ENCODE measurements at places on chromosomes 5 and 9.

DNA sequence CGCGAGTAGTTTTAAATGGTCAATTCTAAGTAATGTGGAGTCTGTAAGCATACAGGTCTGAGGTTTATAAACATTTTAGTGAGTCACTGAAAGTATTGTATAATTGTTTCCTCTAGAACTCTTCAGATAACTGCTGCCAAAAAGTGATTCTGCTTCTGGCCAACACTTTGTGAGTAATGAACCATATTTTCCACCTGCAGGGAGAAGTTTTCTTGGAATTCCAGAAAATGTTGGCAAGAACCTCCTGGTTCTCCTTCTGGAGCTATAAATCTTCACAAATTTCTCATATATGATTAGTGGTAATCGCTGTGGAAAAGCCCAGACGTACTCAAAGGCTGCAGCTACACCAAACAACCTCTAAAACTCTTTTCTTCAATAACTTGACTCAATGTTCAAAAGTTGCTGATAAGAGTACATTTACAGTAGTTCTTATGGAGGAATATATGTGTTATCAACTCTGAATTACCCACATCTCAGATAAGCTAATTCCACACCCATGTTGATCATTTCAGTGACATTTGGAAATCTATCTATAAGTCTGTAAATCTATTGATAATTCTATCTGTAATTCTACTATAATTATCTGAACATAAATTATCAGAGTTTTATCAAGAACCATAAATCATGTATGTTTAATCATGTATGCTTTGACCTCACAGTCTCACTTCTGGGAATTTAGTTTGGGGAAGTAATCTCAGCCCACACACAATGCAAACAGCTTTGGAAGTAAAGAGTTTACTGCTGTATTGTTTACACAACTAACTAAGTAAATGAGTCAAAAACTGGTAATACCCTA, 74.1 kb downstream of the FNBP1 start:
- peak; percentile 75 for DNase-seq

DNA sequence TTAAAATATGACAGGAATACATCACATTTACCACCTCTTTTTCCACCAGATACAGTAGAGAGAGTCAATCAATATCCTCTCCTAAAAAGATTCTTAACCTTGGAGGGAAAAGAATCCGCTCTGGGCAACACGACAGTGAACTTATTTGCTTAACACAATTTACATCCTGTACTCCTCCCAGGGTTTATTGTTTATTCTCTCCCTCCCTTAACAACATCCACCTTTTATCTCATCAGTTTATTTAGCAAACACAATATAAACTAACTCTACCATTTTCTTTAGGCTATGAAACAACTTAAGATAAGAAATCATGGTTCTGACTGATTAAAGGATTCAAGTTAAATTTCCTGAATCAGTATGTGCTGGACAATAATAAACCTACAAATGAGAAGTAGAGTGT, 50.9 kb downstream of the CERT1 start:
- DNase-seq = no peak

DNA sequence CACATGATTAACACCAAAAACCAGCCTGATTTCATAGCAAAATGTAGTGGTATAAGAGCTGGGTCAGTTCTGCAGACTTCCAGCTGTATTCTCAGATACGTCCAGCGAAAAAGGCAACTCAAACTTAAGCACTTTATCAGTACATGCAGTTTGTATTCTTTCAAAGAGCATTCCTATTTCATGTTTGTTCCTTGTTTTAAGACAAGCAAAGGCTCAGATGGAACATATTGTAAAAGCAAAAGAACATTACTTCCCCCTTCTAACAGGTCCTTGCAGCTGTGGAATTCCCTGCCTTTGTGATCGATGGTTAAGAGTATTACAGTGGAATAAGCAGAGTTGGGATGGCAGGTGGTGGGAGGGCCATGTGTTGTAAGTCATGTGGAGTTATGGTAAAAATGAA, 86.3 kb upstream of the GRHPR start:
- no peak for DNase-seq

DNA sequence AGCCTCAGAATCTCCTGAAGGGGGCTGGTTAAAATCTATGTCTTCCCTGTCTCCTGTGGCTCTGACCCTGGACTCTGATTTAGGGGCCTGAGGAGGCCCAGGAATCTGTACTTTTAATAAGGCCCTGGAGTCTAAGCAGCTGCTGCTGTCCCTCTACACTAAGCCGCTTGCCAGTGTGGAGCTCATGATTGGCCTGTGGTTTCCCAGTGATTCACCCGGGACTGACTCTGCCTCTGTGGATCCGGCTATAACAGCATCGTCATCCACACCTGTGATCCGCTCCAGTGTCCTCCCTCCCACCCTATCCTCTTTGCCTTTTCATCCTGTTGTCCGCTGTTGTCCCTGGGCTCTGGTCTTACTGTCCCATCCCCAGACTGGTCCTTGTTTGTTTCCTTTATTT, 3.7 kb downstream of the SLC31A2 start:
- peak; percentile 64 for DNase-seq

DNA sequence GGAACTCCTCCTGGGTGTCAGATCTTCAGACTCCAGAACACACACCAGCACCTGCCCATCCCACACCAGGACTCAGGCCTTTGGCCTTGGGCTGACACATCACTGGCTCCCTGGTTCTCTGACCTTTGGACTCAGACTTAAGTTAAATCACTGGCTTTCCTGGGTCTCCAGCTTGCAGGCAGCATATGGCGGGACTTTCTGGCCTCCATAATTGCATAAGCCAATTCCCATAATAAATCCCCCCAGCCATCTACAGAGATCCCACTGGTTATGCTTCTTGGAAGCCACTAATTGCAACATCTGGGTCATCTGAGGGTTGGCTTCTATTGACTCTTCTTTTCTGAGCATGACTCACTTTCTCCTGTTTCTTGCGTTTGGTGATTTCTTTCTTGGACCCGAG, 80.3 kb upstream of the SARDH start:
- peak; percentile 52 for DNase-seq

DNA sequence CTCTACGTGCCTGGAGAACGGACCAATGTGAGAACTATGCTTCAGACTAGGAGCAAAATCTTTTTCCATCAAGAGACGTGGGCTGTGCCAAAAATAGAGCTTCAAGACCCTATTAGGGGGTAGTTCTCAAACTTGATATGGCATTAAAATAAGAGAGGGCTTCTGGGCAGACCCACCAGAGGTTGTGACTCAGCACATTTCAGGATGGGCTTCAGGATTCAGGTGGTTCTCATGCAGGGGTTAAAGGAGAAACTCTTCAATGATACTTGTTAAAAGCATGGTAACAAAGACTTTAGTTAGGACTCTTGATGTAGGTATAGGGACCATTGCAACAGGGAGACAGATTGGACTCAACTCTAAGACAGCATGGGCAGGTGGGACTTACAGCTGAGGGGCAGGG, 195.5 kb downstream of the RGS3 start:
- no peak for DNase-seq

DNA sequence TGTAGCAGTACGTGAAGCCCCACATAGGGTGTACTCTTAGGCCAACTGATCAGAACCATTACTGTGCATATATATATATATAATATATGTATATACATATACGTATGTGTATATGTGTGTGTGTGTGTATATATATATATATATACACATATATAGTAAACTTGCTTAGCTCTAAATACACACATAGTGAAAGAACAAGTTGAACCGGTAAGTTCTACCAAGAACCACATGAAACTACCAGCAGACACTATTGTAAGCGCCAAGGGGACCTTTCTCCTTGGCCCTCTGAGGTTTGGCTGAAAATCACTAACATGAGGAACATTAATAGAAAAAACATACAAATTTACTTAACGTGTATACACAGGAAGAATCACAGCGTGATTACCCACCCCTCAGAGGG, 1.8 kb upstream of the TARS1 start:
- no peak for DNase-seq

DNA sequence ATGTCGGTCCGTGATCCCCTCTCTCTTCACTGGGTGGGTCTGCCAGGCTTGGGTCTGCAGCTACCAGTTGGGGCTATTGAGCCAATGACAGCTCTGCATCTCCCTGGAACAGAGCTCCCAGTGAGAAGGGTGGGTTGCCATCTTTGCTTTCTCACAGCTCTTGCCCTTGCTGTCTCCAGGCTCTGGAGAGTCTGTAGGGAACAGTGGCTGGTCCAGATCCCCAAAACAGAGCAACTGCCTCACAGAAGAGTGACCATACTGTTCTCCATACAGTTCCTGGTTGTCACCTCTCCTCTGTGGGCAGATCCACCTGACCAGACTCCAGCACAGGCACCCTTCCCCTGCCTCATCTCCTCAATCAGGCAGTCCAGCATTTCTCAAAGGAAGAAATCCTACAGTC, 5.2 kb upstream of the IFNA17 start:
- DNase-seq = no peak

GRCh38 chr5:170132269-170132975, 26.7 kb downstream of the FOXI1 start:
- DNase-seq = peak; percentile 81

GRCh38 chr5:77463905-77464304, 28.2 kb downstream of the WDR41 start:
- DNase-seq = peak; percentile 27

DNA sequence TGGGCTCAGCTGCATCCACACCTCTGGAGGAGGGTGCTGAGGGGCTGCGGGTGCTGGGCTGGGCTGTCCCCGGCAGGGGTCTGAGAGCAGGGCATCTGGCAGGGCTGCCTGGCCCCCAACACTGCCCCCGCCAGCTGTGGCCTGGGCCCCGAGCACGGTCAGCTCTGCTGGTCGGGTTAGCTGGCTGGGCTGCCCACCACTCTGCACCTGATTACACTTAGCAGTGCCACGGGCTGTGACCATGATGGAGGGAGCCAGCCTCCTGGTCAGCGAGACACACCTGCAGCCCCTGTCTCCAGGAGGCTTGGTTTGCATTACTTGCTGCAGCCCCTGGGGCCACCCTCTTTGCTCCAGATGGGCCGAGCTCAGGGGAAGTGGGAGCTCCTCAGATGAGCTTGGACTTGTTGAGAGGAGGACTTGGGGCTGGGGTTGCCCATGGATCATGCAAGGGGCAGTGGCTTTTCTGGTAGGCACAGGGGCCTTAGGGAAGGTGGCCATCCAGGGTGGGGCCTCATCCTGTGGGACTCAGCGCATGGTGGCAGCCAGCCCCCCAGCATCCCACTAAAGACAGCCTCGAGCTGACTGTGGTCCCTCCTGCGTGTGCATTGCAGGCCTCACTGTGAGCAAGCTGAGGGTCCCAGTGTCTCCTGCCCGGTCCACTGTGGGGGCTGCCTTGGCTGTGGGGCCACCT, 132.0 kb upstream of the FAM120A start:
- DNase-seq = no peak

DNA sequence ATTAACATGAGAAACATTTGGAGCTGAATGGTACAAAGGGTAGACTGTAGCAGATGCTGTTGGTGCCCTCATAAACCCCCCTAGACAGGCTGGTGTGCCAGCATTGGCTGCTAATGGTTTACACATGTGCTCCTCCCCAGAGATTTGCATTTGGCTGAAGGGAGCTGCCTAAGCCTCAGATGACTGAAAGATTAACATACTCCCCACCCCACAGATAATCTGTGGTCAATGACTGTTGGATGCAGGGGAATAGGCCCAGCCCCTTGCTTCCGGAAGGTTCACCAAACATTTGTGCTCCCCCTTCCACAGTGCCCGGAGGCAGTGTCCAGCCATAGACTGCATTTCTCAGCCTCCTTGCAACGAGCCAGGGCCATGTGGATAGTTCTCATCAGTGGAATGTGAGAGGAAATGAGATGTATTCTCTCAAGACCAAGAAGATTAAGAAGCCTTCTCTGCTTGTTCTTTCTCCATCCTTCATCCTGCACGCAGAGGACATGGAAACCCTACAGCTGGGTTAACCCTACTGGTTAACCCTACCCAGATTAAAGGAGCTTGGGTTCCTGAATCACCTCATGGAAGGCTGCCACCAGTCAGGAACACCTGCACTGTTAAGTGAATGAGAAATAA, 79.6 kb downstream of the PHAX start:
- peak; percentile 74 for DNase-seq

- no peak for DNase-seq
Measured at GRCh38 chr9:127449332-127449966, 1.8 kb downstream of the RPL12 start.

DNA sequence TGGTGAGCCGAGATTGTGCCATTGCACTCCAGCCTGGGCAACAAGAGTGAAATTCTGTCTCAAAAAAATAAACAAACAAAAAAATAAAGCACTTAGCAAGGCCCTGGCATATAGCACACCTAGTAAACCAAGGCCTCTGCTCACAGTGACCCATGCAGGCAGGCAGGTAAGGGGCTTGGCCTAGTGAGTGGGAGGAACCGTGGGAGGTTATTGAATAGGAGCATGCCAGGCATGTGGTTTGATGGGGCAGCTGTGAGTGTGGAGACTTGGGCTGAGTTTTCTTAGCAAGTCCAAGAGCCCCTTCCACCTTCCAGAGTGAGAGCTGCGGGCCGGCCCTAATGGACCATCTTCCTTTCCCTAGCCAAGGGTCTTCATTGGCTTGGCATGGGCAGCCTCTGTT, 4.5 kb upstream of the NDST1 start:
- no peak for DNase-seq

- DNase-seq = no peak
Measured at GRCh38 chr5:109688630-109688969, 1.1 kb upstream of the MAN2A1 start.

DNA sequence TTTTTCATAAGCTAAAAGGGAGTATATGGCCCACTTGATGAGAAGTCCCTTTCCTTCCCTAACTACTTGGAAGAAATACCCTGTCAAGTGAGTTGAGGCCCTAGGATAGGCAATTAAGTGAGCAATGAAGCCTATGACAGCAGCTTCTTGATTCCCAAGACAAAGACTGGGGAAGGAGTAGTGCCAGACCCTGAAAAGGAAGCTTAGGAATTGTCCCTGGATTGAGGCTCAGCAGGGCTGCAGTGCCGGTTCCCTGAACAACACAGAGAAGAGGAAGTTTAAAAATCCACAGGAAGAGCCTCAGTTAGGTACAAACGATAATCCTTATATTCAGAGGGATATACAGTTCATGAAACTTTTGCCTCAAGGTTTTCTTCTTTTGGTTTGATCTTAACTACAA, 61.8 kb upstream of the RAD23B start:
- no peak for DNase-seq

DNA sequence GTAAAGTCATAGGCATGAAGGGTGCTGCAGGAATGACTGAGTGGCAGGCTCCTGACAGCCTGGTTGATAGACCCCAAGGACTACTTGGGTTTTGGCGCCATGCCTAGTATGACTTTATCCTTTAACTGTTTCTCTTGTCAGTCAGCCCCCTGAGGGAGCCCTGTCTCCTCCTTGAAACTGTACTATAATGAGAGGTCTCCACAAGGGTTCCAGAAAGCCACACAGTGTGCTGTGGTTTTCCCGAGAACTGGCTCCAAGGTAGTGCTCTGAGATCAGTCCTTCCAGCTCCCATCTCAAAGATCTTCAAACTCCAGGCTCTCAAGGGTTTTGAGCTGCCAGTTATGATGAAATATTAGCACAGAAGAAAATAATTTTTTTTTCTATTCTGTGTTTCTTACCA, 26.7 kb upstream of the TNC start:
- DNase-seq = no peak

- no peak for DNase-seq
Measured at GRCh38 chr5:150167908-150168307, 1.3 kb downstream of the CDX1 start.

DNA sequence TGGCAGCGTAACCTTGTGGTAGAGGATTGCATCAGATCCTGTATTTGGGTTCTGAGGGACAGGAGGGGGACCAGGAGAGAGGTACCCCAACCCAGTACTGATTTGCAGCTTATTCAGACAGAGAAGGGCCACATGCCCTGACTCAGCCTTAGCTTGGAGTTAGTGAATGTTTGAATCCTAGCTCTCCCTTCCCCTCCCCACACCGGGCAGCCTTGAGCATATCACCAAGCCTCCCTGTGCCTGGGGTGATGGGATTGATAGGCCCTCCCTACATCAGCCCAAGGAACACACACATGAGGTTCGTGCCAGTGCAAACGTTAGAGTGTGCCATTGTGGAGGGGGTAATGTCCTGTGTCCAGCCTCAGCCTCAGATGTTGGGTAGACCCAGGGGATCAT, 71.9 kb downstream of the AMBP start:
- no peak for DNase-seq

Measured in GM03348 (cell line).